GOT3 (cell line): ENCODE measurements at places on chromosomes 16 and 17.

DNA sequence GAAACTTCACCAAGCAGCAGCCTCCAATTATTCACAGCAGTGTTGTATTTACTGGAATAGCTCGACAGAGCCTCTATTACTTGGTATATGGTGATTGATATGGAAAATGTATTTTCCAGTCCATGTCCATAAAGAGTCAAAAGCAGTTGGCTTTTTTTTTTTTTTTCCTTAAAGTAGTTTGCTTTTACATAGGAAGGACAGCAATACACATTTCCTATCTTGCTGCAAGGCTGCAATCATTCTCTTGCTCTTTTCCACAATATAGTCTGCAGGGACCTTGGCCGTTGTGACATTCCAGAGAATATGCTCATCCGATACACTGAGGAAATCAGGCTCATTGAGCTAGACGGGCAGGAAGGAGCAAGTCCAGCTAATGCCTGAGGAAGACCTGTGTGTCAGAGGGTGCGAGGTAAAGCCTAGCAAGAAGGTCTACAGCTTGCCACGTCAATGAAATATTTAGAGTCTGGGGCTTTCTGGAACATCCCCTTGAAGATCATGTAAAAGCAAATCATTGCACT, 131.1 kb downstream of the ENGASE start:
- no peak for DNase-seq

- DNase-seq, result no peak
Observed at GRCh38 chr16:330741-331140, 21.8 kb downstream of the AXIN1 start.

- no peak for DNase-seq
Observed at GRCh38 chr17:35286120-35286781, 43.4 kb downstream of the SLFN5 start.

DNA sequence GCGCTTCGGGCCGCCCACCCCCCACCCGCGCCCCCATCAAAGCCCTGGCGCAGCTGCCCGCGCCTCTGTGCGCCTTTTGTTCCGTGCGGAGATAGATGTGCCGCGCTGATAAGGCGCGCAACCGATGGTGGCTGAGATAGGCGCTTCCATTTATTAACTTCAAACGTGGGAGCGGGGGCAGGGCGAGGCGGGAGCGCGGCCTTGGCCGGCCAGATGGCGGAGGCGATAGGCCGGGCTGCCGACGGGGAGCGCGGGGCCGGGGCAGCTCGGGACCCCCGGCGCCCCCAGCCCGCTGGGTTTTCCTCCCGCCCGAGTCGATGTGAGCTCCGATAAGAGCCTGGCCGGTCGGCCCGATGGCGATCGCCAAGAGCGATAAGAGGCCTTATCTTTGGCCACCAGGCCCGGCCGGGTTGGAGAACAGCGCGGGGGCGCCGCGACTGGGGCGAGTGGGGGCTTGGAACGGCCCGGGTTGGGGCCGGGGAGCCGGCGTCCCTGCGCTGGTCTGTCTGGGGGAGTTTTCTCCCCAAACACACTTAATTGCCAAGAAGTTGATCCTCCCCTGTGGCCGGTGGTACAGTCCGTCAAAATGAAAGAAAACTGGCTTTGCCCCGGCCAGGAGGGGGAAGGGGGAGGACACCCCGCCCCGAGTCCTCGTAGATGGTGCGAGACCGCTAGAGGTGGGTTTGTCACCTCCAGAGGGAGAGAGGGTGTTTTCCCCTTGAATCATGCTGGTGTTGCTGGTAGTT, 2.7 kb downstream of the ZFPM1 start:
- no peak for DNase-seq

- DNase-seq, result peak; percentile 55
Observed at GRCh38 chr16:49281843-49282642, 405 bp upstream of the CBLN1 start.

- DNase-seq, result no peak
Observed at GRCh38 chr16:4954714-4955113, 3.4 kb upstream of the SEC14L5 start.

GRCh38 chr17:10999484-10999883, 161.6 kb upstream of the PIRT start:
- DNase-seq, result no peak

GRCh38 chr16:57883953-57884654, 81.8 kb upstream of the KIFC3 start:
- no peak for DNase-seq

- no peak for DNase-seq
Observed at GRCh38 chr16:51577621-51578303, 426.7 kb upstream of the SALL1 start.

- DNase-seq, result no peak
Observed at GRCh38 chr16:3954411-3954921, 74.0 kb upstream of the CREBBP start.

GRCh38 chr16:56041556-56042140, 149.6 kb upstream of the GNAO1 start:
- no peak for DNase-seq

DNA sequence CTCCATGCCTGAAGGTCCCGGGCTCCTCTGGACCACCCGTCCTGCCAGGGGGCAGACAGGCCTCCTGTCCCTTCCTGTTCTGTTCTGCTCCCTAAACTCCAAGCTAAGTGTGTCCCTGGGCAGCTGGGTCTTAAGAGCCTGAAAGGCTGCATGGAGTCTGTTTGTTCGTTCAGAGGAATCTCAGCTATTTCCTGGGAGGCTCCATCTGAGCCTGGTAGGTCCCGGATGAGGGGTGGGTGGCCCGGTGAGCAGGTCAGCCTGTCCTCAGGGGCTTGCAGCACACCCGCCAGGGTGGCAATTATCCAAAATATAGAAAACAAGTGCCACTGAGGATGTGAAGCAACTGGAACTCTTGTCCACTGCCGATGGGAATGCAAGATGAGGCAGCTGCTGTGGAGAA, 12.6 kb downstream of the ACTG1 start:
- no peak for DNase-seq

- no peak for DNase-seq
Observed at GRCh38 chr17:72588961-72589360, 468.1 kb downstream of the SOX9 start.
